CD4-positive, alpha-beta T cell treated with Interleukin-6 at 100 ng/mL for 8 hours (primary cell): ENCODE measurements at places on chromosomes 1 and 21.

DNA sequence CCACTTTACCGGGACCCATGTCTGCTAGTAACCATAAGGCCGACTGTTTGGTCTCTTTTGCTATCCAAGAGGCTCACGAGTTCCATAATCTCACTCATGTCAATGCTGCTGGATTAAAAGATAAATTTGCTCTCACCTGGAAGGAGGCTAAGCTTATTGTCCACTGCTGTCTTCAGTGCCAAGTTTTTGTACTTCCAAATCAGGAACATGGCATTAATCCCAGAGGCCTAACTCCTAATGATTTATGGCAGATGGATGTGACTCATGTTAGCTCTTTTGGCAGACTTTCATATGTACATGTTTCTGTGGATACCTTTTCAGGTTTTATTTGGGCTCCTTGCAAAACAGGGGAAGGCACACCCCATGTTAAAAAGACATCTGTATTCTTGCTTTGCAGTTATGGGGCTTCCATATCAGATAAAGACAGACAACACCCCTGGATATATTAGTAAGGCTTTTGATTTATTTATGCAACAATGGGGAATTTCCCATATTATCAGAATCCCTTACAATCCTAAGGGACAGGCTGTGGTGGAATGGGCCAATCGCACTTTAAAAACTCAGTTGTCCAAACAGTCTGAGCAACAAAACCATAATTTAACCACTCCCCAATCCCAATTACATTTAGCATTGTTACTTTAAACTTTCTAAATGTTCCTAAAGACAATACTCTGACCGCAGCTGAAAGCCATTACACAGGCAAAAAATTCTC is 162.7 kb downstream of the IER5 start:
- DNase-seq: no peak

GRCh38 chr1:99851850-99852454 is 1.8 kb downstream of the AGL start:
- DNase-seq: no peak

DNA sequence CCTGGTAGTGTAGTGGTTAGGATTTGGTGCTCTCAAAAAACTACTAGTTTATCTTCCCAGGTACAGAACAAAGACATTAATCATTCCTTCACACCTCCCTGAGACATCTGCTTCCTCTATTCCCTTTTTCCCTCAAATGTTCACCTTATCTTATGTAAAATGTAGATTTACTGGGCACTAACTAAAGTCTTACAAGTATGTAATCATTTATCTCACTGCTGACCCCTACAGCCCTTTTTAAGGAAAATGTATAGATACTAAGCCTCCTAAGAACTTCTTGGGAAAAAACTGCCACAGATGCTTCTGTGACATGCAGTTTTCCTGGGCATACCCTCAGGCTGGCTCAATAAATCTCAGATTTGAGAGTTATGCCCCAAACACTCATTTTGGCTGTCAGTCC is 50.8 kb upstream of the NEK7 start:
- DNase-seq: no peak

DNA sequence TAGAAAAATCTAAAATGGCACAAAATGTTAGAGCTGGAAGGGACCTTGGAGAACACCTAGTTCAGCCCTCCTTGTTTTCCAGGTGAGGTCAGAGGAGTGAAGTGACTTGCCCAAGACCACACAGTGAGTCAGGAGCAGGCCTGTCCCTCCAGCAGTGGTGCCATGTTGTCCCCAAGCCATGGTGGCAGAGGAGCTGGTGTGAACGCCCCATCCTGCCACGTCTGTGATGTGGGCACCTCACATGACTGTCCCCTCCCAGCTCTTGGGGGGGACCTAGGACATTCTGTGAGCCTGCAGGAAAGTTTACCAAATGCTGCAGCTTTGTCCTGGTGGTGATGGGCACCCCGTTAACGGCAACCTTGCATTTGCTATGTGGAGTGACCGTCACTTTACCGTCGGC is 66.2 kb downstream of the SCCPDH start:
- no peak for DNase-seq

GRCh38 chr1:179516976-179517705 is 58.6 kb downstream of the NPHS2 start:
- no peak for DNase-seq
